ENCODE measurements at places on chromosomes 16 and 17. TPM values are rescaled to one million over a fixed set of nuclear protein-coding genes. Genes with fewer than 3 reads are reported as not detected.

Gene TGFB1I1
- 136 TPM for total RNA-seq

Gene OTOA
- 0.06 TPM for total RNA-seq

Gene IL4R
- total RNA-seq, result 165 TPM

Gene NPIPB13
- total RNA-seq, result 0.47 TPM

Gene NAGS
- total RNA-seq, result 1.8 TPM

Gene CBX8
- 2.1 TPM for total RNA-seq

Gene RTN4RL1
- not detected for total RNA-seq

Gene IL32
- 1,559 TPM for total RNA-seq

Gene LPO
- total RNA-seq, result not detected

Gene DNAH2
- not detected for total RNA-seq

Gene RHBDL1
- total RNA-seq, result 1.6 TPM

Gene CDH1
- total RNA-seq, result not detected

Gene TM4SF5
- not detected for total RNA-seq

Gene CDRT15
- not detected for total RNA-seq

Gene CHST5
- not detected for total RNA-seq

Gene PRSS27
- 0.05 TPM for total RNA-seq

Gene EVI2B
- 1.6 TPM for total RNA-seq

Gene CLEC18A
- not detected for total RNA-seq

Gene HYDIN
- total RNA-seq, result not detected

Gene RPUSD1
- total RNA-seq, result 42.1 TPM

Gene UTS2R
- total RNA-seq, result not detected

Gene APOH
- not detected for total RNA-seq

Gene SCARF1
- 131 TPM for total RNA-seq

Gene SLC52A1
- total RNA-seq, result 0.10 TPM

Gene PERCC1
- total RNA-seq, result not detected

All from glomerular endothelial cell (primary cell).